ENCODE measurements at places on chromosomes 3 and 15.
A peak's percentile ranks its signal among the peaks of the same experiment; 100 is the strongest.

DNA sequence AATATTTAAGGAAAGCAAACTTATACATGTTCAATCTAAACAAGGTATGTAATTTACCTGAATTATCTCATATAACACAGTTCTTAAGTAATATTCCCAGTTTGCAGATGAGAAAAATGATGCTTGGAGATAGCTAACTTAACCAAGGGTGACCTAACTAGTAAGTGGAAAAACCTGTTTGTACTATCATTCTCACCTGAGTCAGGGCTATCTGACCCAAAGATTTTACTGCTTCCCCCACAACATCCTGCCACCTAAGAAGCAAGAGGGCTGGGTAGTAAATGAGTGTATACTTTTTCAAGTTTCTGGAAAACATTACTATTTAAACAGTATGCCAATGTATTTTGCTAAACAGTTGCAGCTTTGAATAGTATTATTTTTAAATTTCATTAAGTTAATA, 10.6 kb downstream of the TP63 start:
- no peak for DNase-seq

DNA sequence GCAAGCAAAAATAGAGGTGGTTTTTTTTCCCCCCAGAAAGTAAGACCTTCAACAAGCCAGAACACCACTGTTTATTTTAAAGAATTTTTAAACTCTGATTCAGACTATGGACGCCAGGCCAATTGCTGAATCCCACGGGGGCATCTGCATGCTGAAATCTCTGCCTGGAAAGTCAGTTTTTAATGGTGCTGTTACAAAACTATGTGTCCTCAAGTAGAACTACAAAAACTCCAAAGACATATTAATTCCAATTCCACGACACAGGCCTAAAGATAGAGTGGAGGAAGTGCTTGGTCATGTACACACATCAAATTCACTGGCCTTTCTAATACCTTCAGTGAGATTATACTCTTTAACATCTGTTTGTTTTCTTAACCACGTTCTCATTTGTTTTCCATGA, 490.5 kb upstream of the NR2F2 start:
- DNase-seq: no peak

- peak; percentile 46 for DNase-seq
Observed at GRCh38 chr3:157159037-157159761, 748 bp downstream of the CCNL1 start.

- no peak for DNase-seq
Observed at GRCh38 chr15:25767356-25768151, 95.6 kb downstream of the ATP10A start.

- DNase-seq: no peak
Observed at GRCh38 chr3:150402217-150402616, 5.9 kb upstream of the TSC22D2 start.
